ENCODE measurements at places on chromosomes 3 and 15. TPM values are rescaled to one million over a fixed set of nuclear protein-coding genes. Genes with fewer than 3 reads are reported as not detected.

Gene PLCL2
- 0.77 TPM for polyA plus RNA-seq

Gene MYZAP
- not detected for polyA plus RNA-seq

Gene GCNT3
- not detected for polyA plus RNA-seq

Gene PPP1R14D
- not detected for polyA plus RNA-seq

Gene KNL1
- polyA plus RNA-seq: 3.0 TPM

Gene TMEM207
- not detected for polyA plus RNA-seq

Gene PRR20G
- polyA plus RNA-seq: not detected

Gene TMEM42
- 25.7 TPM for polyA plus RNA-seq

Gene MEGF11
- not detected for polyA plus RNA-seq

Gene CLRN1
- polyA plus RNA-seq: not detected

Gene CYP1A2
- polyA plus RNA-seq: not detected

Gene GPR87
- polyA plus RNA-seq: not detected

Gene SAMMSON
- polyA plus RNA-seq: not detected

DNA sequence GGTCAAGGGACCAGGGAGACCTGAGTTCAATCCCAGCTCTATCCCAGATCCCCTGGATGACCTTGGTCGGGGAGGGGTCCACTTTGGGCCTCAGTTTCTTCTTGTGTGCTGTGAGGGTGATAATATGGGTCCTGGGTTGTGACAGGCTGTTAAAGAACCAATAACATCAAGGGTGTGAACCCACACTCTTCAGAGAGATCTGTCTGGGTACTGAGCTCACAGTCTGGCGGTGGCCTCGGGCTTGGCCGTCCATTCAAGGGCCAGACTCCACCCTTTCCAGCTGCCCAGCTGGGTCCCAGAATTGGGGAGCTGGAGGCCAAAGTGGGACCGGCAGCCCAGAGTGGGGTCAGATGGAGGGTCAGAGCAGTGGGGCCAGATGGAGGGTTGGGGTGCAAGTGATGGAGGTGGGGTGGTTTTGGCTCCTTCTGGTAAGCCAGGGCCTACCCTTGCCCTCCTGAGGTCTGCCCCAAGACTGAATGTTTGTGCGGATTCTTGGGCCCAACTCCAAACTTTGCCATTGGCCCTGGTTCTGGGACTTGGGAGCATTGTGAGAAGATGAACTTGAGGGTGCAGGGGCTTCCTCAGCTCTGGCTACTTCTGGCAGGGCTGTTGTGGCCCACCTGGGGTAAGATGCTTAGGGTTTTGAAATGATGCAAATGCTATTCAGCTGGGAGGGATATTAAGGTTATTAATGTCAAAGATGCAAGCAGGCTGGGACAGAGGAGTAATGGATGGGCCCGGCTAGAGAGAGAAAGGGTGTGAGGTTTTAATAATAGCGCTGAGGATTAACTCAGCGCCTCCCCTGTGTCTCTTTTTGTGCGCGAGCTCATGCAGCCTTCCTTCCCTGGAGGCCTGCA lies 1.5 kb downstream of the CORO2B start:
- no peak for DNase-seq

- no peak for DNase-seq
These were observed 427.4 kb downstream of the FGF12 start for GRCh38 chr3:192299921-192300320.

DNA sequence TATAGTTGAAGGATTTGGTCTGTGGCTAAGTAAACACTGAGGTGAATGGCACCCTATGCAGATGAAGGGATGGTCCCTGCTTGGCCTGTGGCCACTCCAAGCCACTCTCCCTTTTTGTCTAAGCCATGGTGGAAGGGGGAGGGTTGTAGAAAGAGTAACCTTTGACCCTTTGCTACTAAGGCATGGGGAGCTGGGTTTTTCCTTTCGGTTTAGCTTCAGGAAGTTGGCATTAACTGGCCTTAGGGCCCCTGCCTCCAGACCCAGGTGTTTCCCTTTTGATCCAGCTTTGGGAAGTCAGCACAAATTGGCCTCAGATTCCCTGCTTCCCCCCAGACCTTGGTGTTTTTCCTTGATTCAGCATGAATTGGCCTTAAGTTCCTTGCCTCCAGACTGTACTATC lies 49.5 kb downstream of the EFCAB12 start:
- no peak for DNase-seq

GRCh38 chr3:7428206-7428718 lies 567.3 kb downstream of the GRM7 start:
- DNase-seq: no peak

DNA sequence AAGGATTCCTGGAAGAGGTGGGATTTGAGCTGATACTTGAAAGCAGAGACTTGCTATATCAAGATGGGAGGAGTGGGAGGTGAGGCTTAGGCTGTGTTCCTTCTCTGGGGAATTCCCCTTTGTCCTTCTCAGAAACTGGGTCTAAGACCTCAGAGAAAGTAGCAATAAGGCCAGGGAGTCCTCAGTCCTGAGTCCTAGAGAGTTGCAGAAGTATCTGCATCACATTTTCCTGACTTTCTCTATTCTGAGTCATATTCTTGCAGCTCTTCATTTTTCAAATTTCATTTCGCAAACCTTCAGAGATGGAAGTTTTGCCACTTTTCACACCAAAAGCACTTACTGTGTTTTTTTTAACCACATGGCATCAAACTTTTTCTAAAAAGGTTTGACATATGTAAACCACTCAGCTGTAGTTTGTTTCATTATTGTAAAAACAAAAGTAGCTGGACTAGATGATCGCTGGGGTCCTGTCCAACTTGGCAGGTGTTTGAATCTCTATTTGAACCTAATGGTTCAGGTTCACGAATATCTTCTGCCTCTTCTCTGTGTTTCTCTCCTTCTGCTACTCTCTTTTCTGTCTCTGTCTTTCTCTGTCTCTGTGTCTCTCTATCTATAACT lies 21.3 kb downstream of the COLQ start:
- no peak for DNase-seq

DNA sequence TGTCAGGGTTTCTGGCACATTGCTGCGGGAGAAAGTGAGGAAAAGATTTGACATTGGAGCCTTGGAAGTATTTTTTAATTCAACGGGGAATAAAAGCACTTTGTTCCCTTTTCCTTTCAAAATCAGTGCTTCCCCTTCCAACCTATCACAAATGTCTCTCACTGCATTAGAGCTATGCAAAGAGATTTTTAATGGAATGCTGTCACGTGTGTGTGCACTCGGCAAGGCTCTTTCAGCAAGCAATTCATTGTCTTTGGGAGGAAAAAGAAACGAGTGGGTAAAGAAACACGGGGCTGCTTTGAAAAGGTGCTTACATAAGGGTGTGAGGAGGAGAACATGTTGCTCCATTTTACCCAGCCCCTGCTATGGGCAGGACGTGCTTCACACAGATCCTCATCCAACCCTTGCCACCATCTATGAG lies 490.4 kb upstream of the PROK2 start:
- DNase-seq: no peak

GRCh38 chr15:101689901-101690300 lies 34.4 kb downstream of the TARS3 start:
- no peak for DNase-seq

DNA sequence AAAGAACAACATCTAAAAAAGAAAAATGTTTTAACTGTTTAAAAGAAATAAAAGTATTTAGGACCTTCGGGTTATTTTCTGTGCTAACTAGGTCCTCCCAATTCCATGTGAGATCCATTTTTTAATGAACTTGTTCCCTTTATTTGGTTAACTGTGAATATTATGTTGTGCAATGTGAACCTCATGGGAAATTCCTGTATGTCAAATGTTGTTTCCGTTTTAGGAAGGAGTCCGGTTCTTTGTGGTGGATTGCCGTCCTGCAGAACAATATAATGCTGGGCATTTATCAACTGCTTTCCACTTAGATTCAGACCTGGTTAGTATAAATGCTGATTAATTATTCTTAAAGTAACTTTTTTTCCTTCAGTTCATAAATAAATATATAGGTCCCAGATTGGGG lies 35.5 kb upstream of the NIT2 start:
- no peak for DNase-seq

GRCh38 chr15:33453761-33454160 lies 143.0 kb downstream of the RYR3 start:
- no peak for DNase-seq

- DNase-seq: no peak
These were observed 30.5 kb upstream of the ZFAND6 start for GRCh38 chr15:80028937-80029336.

DNA sequence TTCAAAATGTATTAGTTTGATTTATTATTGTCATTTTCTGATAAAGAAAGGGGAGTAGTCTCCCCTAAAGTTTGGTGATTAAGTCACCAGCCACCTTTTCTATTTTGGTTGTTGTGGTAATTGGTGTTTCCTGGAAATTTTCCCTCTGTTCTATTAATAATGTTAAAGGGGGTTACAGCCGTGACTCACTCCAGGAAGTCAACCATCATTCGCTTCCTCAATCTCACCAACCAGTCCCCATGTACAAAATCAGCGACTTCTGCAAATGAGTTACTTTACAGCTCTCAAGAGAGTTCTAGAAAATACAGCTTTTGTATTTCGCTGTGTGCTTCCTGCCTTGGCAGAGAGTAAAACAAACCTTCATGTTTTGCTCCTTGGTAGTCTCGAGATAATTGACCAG lies 285.1 kb downstream of the LPP start:
- no peak for DNase-seq

DNA sequence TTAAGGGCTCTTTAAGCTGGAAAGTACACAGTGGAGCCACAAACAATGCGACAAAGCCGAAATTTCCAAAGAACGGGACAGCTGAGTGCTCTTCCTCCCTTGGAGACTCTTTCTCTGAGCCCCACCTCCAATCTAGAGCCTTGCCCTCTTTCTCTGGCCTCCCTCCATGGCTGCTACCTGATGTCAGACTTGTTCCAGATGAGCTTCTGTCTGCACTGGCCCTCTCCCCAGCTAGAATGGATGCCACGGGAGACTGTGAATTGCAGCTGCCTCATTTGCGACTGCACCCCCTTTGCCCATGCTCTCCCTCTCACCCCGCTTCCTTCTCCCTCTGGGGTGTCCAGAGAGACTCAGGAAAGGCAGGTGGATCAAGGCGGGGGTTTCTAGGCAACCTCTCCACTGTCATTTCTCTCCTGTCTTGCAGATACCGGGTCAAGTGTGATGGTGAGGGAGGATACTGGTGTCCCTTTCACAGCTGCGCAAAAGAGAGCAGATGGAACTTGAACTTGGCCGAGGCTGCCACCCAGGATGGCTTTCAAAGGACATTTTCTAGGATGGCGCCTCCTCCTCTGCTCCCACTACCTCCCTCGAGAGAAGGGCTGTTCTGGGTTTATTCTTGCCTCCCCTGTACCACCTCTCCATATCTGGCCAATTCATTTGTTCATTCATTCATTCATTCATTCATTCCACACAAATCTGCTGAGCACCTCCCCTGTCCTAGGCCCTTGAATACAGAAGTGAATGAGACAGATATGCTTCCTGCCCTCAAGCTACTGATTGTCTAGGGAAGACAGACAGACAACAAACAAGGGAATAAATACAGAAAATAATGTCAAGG lies 12.8 kb downstream of the ATP2B2 start:
- no peak for DNase-seq

GRCh38 chr3:46693038-46693891 lies at the start of gene ALS2CL:
Gene ALS2CL (minus strand): TSS chr3:46693679. CDS start chr3:46689440, 4,239 bp downstream.
- DNase-seq: no peak

DNA sequence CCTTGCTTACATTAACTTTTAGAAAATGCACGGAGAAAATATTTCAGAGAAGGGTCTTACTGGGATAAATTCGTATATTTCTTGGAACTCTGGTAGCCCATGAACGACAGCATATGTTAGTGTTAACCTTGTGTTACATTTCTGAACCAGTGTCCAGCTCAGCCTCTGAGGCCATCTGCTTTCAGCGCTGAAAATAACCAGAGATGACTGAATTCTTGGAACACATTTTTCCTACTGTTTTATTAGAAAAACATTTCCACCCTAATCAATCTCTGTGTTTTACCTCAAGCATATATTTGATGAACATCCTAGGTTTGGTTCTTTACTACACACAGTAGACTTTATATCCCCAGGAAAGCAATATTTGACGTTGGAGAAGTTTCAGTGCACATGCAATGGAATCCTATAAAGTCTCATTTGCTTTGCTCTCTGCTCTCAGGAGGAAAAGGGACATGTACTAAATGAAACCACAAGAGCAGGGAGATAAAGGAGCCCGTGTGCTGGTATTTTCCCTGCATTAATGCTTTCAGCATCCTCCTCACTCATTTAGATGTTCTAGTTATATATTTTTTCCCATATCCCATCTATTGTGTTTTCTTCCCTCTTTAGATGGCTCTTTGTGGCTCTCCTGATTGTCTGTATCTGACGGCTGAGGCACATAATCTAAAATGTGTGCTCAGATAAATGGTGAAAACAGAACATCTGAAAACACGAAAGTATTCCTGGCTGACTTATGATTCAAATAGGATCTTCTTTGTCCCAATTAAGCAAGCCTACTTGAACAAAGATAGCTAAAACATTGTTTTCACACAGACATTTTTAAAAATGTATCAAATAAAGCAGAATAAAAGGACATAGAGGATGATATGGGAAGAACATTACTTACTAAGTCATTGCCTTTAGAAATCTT lies 151.7 kb upstream of the KCNMB2 start:
- DNase-seq: no peak

- no peak for DNase-seq
These were observed 132.6 kb upstream of the PROK2 start for GRCh38 chr3:71917545-71917944.

DNA sequence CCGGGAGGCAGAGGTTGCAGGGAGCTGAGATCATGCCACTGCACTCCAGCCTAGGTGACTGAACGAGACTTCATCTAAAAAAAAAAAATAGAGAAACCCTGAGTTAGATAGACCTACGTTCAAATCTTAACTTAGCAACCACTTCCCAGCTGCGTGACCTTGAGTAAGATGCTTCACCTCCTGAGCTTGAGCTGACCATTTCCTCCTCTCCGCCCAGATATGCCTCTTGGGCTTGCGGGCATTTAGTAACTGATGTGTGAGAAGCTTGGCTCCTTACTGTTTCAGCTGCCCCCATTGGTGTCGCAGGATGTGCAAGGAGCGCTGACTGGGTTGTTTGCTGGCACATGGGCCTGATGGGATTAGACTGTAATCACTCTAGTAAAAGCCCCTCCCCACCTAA lies 26.9 kb upstream of the ATG7 start:
- no peak for DNase-seq

GRCh38 chr3:13045904-13046568 lies 27.2 kb downstream of the IQSEC1 start:
- no peak for DNase-seq

GRCh38 chr3:147730284-147730683 lies 321.1 kb downstream of the ZIC1 start:
- DNase-seq: no peak

- DNase-seq: no peak
These were observed 23.4 kb downstream of the STAC start for GRCh38 chr3:36403661-36404060.

DNA sequence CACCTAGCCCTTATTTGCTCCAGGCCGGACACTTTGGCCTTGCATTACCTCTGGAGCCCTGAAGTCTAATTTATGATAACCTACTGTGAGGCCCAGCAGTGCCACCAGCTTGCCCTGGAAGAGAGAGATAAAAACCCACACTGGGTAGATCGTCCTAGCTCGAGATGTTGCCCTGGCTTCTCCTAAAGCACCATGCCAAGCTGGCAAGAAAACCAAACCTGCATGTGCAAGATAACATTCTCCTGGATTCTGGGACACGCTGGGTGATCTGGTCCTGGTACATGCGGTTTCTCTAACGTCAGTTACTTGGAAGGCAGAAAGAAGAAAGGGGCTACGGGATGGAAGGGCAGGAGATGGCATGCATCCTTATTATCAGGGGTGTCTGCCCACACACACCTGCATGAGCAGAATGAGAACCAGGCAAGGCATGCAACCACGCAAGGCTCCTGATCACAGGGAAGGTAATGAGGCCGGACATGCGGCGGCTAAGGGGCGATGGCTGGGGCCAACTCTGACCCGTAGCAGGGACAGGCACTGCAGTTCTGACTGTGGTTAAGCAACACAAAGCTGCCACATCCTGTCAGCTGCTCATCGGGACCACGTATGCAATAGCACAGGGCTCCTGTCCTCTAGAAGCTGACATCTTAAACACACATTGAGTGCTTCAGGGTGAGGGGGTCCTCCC lies 73.0 kb downstream of the OXNAD1 start:
- DNase-seq: no peak
